ENCODE measurements at places on chromosomes 3 and 15.
A peak's percentile ranks its signal among the peaks of the same experiment; 100 is the strongest.

DNA sequence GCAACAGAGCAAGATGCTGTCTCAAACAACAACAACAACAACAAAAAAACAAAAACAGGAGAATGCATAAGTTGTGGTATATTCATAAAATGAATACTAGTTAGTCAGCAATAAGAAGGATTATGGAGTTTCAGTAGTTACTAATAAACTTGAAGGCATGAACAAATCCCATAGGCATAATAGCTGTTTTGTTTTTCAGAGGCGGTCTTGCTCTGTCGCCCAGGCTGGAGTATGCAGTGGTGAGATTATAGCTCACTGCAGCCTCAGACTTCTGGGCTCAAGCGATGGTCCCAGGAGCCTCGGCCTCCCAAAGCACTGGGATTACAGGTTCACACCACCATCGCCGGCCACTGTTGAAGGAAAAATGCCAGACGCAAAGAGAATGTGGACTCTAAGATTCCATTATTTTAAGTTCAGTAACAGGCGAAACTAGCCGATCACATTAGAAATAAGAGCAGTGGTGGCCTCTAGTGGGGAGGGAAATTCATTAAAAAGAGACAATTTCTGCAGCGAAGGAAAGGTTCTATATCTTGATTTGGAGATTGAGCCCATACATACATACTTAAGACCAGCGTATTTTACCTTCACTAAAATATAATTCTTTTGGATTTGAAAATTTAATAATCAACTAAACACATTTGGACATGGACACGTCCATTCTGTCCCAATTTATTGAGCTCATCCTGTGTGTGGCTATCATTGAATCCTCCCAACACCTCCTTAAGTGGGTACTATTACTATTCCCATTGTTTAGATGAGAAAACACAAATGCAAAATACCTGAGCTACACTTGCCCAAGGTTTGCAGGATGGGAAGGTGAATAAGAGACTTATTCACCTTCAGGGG lies 27.4 kb upstream of the HDAC11 start:
- peak; percentile 33 for DNase-seq

- no peak for DNase-seq
Observed at GRCh38 chr3:102532901-102533300, 98.1 kb downstream of the ZPLD1 start.

DNA sequence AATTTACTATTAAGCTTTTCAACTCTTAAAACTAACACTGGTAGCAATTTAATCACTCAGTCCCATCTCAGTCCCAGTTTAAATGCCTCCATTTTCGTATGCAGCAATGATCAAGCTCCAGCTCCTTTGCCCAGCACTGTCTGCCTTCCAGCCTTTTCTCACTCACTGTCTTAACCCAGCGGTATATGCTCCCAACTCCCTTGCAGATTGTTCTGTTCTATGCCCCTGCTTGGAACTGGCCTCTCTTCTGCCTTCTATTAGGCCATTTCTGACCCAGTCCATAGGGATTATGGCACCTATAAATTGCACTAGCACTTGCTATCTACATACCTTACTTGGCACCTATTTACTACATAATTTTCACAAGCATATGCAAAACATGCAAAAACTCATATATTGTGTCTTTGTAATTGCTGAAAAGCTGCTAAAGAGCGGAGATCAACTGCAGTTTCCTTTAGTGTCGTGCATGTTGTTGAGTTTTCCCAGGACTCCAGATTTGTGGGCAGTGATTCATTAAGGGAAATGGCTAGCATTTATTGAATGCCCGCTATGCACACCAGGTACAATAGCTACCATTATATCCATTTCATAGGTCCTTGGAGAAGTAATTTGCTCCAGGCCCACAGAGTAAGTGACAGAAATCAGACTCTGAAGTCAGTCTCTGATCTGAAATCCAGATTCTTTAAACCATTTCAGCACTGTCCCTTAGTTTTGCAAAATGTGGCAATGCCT lies 24.4 kb downstream of the CRBN start:
- no peak for DNase-seq

- DNase-seq: no peak
Observed at GRCh38 chr15:47678040-47678439, 39.3 kb upstream of the SEMA6D start.

GRCh38 chr15:62242999-62243398 lies 77.9 kb upstream of the C2CD4B start:
- no peak for DNase-seq

Measured in stimulated activated CD8-positive, alpha-beta memory T cell treated with anti-CD3 and anti-CD28 coated beads, Interleukin-12 subunit alpha, Interleukin-12 subunit beta, amount 100 ng/mL, for 1 hour (primary cell).